Suppressor macrophage treated with lipopolysaccharide for 4 hours (primary cell): ENCODE measurements at places on chromosomes 16 and 17.

- no peak for DNase-seq
Measured at GRCh38 chr16:49462362-49462988, 88.9 kb downstream of the C16orf78 start.

- no peak for DNase-seq
Measured at GRCh38 chr17:41974031-41974430, 7.4 kb downstream of the CNP start.

DNA sequence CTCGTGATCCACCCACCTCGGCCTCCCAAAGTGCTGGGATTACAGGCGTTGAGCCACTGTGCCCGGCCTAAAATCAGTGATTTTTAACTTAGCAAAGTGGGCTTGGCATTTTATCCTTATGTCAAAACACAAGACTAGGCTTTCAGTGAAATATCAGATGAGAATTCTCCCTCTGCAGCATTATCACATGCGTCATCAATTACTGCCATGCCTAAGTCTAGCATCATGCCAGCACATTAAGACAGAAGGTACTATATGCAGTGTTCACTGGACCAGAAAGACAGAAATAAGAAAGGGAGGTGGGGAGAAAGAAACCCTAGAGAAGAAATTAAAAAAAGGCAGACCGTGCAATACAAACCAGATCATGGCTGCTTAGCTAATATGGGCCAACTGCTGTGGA is 29.8 kb downstream of the GPATCH8 start:
- no peak for DNase-seq

GRCh38 chr17:80259457-80260068 is 1.1 kb upstream of the RNF213 start:
- DNase-seq = no peak

GRCh38 chr16:22627043-22627442 is 116.4 kb downstream of the NPIPB5 start:
- DNase-seq = no peak

- DNase-seq = peak; percentile 87
Measured at GRCh38 chr16:2969545-2970521, 685 bp downstream of the PAQR4 start.

DNA sequence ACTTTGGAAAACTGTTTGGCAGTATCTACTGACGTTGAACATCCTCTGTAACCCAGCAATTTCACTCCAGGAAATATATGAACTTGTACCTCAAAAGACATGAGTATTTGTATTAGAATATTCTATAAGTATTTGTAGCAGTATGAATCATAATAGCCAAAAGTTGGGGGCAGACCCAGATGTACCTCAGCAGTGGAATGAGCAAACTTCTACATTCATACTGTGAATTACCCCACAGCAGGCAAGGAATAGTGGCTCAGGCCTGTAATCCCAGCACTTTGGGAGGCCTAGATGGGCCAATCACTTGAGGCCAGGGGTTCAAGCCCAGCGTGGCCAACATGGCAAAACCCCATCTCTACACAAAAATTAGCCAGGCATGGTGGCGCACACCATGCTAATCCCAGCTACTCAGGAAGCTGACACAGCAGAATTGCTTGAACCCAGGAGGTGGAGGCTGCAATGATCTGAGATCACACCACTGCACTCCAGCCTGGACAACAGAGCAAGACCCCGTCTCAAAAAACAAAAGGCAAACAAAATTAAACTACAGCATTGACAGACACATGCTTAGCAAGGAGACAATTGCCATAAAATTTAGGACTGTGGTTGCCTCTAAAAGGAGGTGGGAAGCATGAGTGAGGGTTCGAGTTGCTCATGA is 11.2 kb upstream of the HELZ start:
- DNase-seq = no peak

GRCh38 chr17:78767806-78768205 is 14.3 kb downstream of the CYTH1 start:
- DNase-seq = no peak

DNA sequence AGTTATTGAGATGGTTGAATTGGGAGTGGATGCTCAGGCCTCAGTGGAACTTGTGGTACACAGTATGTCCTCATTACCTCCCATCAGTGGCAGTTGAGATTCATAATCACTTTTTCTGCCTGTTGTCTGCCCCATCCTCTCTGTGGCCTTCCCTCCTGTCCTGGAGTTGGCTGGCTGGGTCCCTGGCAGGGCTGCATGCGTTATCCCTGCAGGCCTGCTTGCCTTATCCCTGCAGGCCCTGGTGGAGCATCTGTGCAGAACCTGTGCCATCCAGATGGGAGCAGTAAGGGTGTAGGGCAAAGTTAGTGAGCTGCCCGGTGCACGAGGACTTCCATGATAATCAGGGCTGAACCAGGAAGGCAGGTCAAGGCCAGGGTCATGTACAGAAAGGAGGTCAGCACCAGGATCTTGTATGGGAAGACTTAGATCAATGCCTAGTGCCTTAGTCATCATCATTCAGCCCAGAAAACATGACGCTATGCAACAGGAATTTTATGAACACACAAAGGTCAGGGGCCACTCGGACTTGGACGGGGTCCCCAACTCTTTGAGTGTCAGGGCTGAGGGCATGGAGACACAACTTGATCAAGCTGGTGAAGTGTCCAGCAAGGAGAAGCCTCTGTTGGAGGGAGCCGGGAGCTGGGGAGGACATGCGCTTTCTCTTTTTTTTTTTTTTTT is 47.2 kb downstream of the ABCC1 start:
- no peak for DNase-seq

DNA sequence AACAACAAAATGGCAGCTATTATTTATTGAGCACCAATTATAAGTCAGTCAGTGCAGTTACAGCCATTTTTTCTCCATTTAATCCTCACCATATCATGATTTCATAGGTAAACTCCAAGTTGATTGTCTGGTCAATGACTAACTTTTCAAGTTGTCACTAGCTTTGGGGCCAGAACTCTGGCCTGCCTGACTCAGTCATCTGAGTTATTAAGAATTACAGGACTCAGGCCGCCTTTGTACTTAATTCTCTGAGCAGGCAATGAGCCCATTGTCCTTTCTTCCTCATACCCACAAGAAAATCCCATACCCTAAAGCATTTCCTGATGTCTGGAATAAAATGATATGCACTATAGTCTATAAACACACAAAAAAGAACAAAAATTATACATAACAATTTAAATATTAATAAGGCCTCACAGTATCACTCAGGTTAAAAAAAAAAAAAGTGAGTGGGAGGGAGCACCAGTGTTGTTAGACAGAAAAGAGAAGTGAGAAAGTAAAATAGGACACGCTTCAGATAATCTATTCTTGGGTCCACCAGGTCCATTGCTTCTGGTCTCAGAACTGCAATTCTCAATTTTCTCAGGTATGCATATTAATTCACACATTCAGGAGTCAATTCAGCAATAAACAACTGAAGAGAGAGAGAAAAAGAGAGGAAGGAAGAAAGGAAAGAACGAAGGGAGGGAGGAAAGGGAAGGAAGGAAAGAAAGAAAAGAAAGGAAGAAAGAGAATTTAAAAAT is 70.2 kb downstream of the SPAG9 start:
- no peak for DNase-seq

DNA sequence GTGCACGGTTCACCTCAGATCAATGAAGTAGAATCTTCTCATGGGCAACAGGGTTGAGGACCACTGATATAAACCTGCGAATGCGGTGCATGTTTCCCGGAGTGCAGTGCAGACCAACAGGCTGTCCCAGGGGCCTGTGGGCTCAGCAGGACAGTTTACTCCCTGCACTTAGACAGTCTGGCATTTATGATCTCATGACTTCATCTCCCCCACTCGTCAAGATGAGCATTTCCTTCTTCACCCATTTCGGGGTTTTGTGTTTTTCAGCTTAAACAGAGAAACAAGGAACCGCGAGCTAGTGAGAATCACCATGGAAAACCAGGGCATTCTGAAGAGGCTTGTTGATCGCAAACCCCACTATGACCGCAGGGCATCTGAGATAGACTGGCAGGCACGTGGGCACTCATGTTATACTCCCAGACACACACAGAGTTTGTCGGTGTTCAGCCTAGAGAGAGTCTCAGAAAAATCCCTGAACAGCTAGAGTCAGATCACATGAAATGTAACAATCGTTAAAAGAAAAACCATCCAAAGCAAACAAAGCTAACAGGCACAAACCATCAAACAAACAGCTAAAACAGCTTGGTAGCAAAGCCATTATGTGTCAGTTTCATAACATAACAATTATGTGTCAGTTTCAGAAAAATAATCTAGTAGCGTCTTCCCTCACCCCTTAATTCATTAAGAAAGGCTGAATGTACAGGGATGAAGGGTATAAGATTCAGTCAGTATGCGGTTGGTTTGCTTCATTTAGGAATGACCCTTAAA is 2.9 kb downstream of the CFAP97D1 start:
- peak; percentile 39 for DNase-seq

DNA sequence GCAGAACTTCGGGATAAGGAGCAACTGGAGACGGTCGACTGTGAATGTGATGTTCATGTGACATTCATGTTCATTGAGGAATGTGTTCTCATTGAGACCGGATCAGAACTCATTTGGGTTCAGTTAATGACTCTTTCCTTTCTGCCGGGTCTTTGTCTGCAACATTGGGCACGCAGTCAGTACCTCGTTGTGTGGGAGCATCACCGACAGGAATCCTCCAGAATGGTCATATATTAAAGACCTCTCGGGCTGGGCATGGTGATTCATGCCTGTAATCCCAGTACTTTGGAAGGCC is 144.6 kb downstream of the PITPNC1 start:
- DNase-seq = no peak

DNA sequence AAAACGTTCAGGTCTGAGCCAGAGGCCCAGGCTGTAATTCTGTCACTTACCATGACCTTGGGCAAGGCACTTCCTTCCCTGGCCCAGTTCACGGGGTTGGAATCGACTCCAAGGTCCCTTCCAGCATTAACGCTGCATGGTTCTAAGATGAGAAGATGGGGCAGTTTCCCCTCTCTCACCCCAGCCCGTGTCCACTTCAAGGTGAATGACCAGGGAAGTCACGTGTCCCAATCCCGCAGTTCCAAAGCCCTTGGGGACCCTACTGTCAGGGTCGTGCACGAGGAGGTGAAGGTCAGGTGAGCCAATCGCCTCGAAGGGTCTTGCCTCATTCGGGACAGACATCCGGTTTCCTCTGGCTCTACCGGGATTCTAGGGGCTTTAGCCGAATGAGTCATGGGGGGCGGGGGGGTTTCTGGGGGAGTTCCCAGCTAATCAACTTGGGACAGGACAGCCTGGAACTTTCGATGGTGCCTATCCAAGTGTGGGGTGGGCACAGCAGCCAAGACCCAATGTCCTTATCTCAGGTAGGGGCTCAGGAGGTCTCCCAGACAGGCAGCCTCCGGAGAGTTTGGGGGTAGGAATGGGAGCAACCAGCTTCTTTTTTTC is 762 bp upstream of the CSF3 start:
- DNase-seq = peak; percentile 21

DNA sequence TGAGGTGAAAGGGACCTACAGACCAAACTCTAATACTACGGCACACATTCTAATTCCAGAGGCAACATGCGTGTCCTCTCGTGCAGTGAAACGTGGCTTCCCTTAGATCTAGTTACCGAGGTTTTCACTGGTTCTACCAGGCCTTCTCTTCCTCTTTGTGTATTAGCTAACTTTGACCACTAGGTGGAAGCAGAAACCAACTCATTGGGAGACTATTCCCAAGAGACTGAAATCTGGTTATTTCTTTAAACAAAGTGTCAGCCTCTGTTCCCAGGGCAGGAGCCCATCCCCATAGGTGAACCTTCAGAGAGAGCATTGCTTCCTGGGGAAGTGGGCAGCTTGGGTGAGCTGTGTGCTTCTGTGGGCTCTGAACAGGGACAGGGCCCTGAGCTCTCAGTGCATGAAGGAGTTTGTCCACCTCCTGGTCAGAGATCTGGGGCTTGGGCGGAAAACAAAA is 19.7 kb upstream of the RCVRN start:
- DNase-seq = peak; percentile 78

GRCh38 chr17:17877529-17878358 is 41.0 kb upstream of the SREBF1 start:
- no peak for DNase-seq

DNA sequence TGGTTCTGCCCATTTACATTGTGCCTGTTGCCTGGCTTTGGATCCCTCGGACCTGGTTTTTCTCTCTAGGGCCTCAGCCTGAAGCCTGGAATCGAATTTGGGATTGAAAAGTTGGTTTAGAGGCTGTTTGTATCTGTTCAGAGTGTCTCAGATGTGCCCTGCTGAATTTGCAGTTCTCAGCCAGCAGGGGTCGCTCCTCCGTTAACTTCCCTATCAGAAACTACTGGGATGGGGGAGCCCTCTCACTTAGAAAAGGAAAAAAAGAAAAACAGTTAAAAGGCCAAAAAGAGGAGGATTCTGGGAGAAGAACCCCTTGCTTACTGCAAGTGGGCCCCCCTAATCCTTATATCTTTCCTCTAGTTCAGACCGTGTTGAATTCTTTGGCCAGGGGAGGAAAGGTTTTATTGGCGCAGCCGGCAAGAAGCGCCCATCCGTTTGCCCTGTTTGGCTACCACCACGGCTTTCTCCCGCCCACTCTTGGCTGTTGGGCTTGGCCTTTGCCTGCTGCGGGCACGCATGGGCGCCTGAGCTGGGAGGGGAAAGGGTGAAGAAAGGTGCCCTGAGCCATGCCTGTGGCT is 8.7 kb downstream of the FZD2 start:
- no peak for DNase-seq

DNA sequence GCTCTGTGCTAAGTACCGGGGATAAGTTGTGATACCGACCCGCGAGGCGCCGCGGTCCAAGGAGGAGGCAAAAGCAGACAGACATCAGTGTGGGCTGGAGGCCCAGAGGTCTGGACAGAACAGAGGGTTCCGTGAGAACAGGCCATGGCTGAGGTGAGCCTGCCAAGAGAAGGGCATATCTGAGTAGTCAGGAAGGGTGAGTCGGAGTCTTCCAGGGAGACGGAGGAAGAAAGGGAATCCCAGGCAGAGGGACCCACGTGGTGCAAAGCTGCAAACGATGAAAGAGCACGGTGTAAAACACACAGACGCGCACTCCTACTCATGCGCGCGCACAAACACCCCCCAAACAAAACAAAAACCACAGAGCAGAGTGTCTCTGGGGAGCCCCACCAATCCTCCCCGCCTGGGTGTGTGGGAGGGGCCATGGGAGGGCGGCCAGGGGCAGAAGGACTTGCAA is 18.1 kb downstream of the RHBDL3 start:
- DNase-seq = no peak

GRCh38 chr17:61221181-61221580 is 178.5 kb upstream of the TBX2 start:
- no peak for DNase-seq

DNA sequence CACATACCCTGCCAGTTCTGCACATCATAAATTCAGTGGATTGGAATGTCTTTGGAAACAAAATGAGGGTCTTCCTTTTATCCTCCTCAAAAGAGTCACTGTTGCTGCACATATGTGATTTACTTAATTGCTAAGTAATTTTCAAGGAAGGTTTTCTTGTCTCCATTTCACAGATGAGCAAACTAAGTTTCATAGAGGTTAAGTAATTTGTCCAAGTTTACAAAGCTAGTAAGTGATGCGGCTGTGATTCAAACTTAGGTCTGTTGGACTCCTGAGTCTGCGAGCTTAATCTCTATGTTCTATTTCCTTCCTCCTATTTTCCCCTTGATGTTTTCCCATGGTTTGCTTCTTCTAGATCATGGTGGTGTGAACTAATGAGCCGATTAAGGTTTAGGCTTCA is 13.7 kb upstream of the ERN2 start:
- DNase-seq = no peak

GRCh38 chr16:58039829-58040495 is 14.4 kb downstream of the MMP15 start:
- DNase-seq = no peak
